Activated CD4-positive, alpha-beta memory T cell treated with anti-CD3 and anti-CD28 coated beads for 36 hours (primary cell): ENCODE measurements at places on chromosomes 5 and 9. TPM values are rescaled to one million over a fixed set of nuclear protein-coding genes. Genes with fewer than 3 reads are reported as not detected.

DNA sequence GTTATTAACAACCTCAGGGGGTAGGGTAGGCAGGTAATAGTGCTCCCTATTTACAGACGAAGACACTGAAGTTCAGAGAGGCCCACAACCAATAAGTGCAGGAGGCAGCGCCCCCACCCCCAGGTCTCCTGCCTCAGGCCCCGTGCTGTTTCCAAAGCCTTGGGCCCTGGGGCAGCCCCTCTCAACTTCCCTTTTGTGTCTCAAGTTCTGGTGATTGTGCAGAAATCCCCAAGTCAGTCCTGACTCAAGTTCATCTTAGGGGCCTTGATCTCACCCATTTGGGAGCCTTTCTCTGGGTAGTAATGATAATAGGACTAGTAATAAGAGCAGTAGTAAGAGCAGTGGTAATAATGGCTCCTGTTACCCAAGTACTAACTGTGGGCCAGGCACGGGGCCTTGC lies 35.5 kb upstream of the ASS1 start:
- no peaks in the 10 kb centered on the region for H3K36me3 ChIP-seq
- H3K27me3 ChIP-seq, result peaks cover 2% of the 10 kb centered on the region
- no peak for DNase-seq
- H3K27ac ChIP-seq, result no peak overlapping the region
- H3K4me1 ChIP-seq, result no peaks in the 10 kb centered on the region

Gene PCYOX1L
- 21.8 TPM for total RNA-seq

Gene NACC2
- total RNA-seq, result 8.1 TPM

Gene C5orf58
- not detected for total RNA-seq

Gene LAMC3
- 0.12 TPM for total RNA-seq

GRCh38 chr5:62701036-62701435 lies 122.4 kb downstream of the LRRC70 start:
- no peak for DNase-seq
- H3K4me3 ChIP-seq, result no peak overlapping the region
- H3K36me3 ChIP-seq, result no peaks in the 10 kb centered on the region
- peaks cover 4% of the 10 kb centered on the region for H3K27me3 ChIP-seq
